ENCODE measurements at places on chromosomes 1 and 21. TPM values are rescaled to one million over a fixed set of nuclear protein-coding genes. Genes with fewer than 3 reads are reported as not detected.

DNA sequence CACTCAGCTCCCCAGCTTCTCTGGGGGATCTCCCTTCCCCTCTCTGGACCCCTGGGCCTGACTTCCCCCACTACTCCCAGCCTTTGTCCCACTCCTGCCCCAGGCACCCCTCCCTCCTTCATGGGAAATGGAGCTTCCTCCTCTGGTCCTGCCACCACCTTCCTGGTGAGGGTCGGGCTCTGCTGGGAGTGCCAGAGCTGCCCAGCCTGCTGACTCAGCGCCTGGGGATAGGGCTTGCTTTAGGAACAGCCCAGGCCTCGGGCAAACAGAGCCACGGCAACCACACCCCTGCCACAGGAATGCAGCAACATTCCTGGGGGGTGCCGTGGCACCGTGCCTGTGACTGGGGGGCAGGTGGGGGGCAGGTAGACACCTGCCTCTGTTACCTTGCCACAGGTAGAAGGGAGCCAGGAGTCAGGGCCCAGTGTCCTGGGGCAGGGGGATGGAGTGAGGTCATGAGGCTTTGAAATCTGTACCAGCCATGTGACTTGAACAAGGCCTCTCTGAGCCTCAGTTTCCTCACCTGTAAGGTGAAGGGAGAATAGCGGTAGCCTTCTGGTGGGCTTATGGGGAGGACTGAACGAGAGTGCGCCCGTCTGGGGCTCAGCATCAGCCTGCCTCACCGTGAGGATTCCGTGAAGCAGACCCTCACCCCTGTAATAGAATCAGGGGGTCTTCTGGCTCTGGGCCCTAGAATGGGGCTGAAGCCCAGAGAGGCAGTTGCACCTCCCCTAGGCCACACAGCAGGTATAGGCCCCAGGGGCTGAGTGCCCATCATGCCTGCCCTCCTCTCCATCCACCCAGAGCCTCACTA is 17.8 kb upstream of the EPHA2 start:
- DNase-seq = no peak

GRCh38 chr1:156060937-156061636 is at the start of gene RAB25:
TSS of gene RAB25 (plus strand) at chr1:156061160. CDS start at chr1:156061401, 241 bp downstream.
- no peak for DNase-seq

DNA sequence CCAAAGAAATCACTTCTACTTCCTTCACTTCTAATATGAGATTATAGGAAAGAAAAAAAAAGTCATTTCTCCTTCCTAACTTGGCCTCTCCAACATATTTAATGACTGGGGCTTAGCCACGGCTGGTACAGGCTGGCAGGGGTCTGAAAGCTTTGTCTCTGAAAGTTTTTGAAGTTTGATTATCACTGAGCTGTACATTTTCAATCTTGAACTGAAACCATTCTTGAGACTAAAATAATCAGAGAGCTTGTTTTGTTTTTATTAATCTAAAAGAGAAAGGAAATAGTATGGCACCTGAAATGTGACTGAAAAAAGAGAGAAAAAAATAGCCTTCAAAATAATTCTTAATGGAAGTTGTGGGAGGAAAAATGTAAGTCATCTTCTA is 3.8 kb upstream of the KRTAP19-8 start:
- no peak for DNase-seq

DNA sequence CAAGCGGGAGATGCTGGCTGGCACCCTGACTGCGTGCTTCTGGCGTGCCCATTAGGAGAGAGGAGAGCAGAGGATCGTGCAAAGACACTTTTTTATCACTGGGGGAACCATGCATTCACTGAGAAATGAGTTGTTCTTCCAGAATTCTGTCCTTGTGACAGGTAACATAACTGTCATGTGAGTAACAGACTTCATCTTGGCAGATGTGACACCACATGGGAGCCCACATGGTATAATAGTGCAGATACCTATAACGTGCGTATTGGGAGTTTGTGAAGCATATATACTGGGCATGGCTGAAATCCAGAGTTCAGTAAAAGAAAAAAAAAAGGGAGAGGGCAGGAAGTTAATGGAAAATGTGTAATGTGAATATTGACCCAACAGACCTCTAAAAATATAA is 159.6 kb upstream of the BACE2 start:
- DNase-seq = no peak

DNA sequence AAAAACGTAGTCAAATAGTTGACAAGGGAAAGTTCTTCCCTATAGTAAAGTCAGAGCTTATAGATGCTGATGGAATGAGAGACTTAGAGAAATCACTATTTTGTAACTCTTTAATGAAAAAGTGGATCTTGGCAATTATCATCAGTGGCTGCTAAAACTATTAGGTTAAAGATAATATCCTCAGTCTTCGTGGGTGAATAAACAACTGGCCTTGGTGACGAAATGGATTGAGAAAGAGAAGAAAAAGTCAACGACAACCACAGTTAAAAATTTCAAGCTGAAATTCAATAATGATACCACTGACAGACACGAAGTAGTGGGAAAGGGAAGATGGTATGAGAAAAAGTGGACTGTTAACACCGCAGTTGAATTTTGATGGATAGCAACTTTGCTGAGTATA is 90.0 kb upstream of the GNG4 start:
- DNase-seq = no peak

- DNase-seq = no peak
Measured at GRCh38 chr21:46455575-46456385, 2.9 kb upstream of the DIP2A start.

- DNase-seq = no peak
Measured at GRCh38 chr1:161260376-161261260, 2.1 kb downstream of the PCP4L1 start.

GRCh38 chr1:45443580-45444446 is 47.1 kb downstream of the TESK2 start:
- DNase-seq = no peak

DNA sequence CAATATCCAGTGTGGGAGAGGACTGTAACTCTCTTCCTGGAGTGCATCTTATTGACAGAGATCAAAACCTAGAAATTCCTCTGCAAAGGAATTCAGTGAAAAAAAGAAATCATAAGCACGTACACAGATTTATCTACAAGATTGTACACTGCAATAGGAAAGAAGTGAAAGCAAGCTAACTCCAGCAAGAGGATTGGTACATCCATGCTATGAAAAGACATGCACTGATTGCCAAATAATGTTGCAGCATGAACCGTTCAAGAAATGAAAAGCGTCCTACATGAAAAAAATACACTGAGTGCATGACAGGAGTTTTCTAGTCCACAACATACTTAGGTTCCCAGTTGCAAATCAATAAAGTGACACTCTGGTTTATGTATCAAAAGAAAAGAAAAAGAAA is 1.9 kb upstream of the MGST3 start:
- no peak for DNase-seq

DNA sequence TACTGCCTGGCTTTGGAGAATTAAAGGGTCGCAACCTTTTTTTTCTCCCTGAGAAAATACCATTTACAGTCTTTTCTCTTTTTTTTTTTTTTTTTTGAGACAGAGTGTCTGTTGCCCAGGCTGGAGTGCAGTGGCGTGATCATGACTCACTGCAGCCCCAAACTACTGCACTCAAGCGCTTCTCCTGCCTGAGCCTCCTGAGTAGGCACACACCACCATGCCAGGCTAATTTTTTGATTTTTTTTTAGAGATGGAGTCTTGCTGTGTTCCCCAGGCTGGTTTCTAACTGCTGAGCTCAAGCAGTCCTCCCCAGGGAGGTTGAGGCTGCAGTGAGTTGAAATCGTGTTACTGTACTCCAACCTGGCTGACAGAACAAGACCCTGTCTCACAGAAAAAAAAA is 24.6 kb downstream of the UBE4B start:
- DNase-seq = no peak

- no peak for DNase-seq
Measured at GRCh38 chr1:7430691-7431090, 340.4 kb upstream of the VAMP3 start.

DNA sequence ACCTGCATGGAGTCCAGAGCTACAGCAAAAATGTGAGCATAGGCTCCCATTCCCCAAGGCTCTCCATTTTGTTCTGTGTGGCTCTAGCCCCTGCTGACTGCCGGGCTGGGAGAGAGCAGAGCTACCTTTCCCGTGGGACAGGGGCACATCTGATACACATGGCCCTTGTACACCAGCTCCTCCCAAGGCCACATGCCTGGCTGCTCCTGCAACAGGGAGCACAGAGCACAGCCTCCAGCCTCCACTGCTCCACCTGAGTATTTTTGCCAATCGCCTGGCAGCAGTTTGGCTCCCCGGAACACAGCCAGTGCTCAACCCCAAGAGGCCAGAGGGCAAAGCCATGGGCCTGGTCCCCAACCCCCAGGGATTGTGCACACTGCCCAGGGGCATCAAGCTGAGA is 146.5 kb downstream of the CHD1L start:
- no peak for DNase-seq

DNA sequence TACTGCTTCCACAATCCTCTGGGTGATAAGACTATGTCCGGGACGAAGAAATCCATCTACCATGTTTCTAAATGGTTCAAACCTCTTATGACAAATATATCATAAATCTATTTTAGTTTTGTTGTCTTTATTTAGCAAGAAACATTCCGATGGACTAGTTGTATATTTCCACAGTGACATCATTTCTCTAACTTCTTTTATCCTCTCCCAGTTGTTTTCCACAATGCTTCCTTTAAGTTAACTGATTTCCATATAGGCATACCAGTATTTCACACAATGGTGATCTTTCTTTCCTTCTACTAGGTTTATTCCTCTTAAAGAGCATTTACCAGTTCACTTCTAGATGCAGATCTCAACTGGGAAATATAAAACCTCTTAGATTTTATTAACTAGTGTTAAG is 44.8 kb downstream of the USP1 start:
- no peak for DNase-seq

DNA sequence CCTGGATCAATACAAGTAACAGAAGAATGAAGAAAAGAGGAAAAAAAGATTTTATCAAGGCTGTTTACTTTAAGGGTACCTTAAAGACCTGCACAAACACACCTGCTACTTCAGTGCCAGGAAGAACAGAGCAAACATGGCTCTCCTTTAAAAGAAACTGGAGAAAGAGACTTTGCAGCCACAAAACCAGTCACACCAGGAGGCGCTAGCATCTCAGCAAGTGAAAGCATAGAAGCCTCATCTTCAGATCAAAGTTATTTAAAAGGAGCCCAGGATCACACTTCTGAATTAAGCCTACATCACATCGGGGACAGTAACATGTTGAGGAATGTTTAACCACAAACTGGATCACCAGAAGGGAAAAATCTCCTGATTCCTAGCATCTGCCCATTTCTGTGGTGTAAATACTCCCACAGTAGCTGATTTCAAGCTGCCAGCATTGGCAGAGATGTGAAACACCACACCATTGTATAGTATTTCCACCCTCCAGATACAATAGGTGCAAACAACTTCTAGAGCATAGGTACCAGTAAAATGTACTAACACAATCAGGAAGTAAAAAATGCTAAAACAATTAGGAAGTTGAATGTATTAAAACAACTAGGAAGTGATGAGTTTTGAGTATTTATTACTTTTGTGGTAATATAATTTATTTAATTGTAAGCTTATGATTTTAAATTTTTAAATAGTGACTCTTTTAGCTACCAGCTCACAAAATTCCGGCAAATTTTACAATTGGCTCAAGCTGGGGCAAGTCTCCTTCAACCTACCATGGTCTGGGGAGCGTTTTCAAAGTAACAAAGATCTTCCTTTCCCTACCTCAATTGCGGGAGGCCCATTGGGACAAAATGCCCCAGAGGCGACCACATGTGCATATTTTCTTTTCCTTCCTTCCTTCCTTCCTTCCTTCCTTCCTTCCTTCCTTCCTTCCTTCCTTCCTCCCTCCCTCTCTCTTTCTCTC is 105.3 kb upstream of the CLDN14 start:
- no peak for DNase-seq

- no peak for DNase-seq
Measured at GRCh38 chr1:40914927-40915569, 52.9 kb upstream of the CITED4 start.

DNA sequence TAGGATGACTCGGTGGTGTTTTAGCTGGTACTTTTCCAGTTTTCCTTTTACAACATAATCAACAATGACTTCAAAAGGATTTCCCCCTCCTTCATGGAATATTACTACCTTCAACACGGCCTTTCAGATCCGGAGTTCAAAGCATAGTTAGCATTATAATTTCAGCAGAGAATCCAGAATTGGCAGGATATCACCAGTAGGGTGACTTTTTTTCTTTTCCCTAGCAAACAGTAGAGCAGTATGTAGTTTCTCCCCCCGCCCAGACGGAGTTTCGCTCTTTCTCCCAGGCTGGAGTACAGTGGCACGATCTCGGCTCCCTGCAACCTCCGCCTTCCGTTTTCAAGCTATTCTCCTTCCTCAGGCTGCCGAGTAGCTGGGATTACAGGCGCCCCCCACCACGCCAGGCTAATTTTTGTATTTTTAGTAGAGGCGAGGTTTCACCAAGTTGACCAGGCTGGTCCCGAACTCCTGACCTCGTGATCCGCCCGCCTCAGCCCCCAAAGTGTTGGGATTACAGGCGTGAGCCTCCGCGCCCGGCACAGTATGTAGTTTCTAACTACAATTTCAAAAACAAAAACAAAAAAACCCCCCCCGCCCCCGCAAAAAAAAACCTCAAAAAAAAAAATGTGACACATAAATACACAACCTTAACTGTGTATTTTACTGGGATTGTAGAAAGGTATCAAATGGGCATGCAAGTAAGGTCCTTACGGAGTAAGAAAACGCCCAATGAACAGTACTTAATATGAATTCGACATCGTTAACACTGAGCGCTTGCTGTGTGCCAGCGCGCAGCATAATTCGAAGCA is 1.5 kb upstream of the COX20 start:
- peak; percentile 80 for DNase-seq

- no peak for DNase-seq
Measured at GRCh38 chr1:201500670-201501120, 6.2 kb downstream of the CSRP1 start.

DNA sequence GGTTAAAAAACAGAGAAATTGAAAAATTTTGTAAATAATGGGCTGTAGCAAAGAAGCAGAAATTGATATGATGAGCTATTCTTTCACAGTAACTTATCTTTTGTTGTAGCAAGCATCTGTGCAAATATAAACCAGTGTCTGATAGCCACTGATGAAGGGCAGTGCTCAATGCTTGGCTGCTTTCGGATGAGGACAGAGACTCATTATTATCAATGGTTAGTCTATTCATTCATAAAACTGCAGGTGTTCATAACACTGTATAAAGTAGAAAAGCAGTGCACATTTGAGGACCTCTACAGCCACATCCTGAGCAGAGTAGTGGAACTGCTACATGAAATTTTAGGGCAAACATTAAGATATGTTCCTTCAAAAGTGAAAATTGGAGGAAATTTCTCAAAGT is 107.2 kb downstream of the FAF1 start:
- DNase-seq = no peak

- DNase-seq = no peak
Measured at GRCh38 chr1:160621633-160622413, 25.0 kb downstream of the SLAMF1 start.

The SYNC gene
- 50.6 TPM for polyA plus RNA-seq

The U2AF1 gene
- 9.4 TPM for polyA plus RNA-seq

The LAD1 gene
- 50.4 TPM for polyA plus RNA-seq
